ENCODE measurements at places on chromosomes 3 and 15.
A peak's percentile ranks its signal among the peaks of the same experiment; 100 is the strongest.

- H3K4me1 ChIP-seq, result no peaks in the 10 kb centered on the region
- DNase-seq, result peak; percentile 76
- no peaks in the 10 kb centered on the region for H3K27me3 ChIP-seq
- no peak overlapping the region for H3K27ac ChIP-seq
- no peak overlapping the region for H3K4me3 ChIP-seq
These were observed 1.4 kb downstream of the GJD2 start for GRCh38 chr15:34753236-34753894.

DNA sequence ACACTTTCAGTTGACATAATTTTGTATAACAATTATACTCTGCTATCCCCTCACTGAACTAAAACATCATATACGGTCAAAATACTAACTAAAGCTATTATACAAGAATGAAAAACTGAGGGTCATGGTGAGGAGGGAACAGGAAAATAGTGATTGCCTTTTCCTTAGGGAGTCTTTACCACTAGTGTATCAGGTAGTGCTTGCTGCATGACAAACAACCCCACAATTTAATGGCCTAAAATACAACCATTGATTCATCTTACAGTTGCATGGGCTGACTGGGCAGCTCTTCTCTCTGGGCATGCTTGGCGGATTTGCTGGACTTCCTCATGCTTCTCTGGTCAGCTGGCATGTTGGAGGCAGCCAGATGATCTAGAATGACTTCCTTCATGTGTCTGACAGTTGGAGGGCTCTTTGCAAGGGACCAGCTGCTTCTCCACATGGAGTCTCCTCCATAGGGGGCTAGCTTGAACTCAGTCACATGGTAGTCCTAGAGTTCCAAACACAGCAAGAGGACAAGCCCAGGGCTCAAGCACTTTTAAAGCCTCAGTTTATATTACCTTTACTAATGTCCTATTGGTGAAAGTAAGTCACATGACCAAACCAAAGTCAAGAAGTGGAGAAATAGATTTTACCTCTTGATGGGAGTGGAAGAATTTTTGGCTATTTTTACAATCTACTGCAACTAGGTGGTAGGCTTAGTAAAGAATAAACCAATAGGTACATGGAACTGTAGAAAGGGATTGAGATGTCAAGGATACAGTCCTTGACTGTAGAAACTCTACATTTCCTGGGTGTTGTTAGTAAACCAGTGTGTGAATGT lies 18.8 kb downstream of the THAP10 start:
- no peak overlapping the region for H3K4me3 ChIP-seq
- peaks cover 15% of the 10 kb centered on the region for H3K4me1 ChIP-seq
- no peak for DNase-seq
- no peaks in the 10 kb centered on the region for H3K27me3 ChIP-seq
- H3K36me3 ChIP-seq, result no peaks in the 10 kb centered on the region

DNA sequence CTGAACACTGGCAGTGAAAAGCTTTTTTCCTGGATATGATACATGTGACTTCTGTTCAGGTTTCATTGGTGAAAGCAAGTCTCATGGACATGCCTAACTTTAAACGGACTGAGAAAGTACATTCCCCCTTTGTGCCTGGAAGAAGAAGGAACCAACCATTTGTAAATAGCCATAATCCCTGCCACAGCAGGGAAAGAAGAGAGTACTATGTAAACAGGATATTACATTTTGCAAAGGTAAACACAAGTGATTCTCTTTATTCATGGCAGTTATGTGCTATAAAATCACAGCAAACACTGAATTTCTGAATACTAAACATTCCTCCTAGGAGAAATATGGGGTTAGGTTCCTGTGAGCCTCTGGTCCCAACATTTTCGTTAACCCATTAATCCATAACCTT lies 46.8 kb downstream of the PRICKLE2 start:
- H3K27ac ChIP-seq, result no peak overlapping the region
- H3K36me3 ChIP-seq, result no peaks in the 10 kb centered on the region
- no peak overlapping the region for H3K4me3 ChIP-seq
- H3K4me1 ChIP-seq, result no peaks in the 10 kb centered on the region

GRCh38 chr3:150235799-150236198 lies 172.3 kb upstream of the TSC22D2 start:
- H3K27me3 ChIP-seq, result no peaks in the 10 kb centered on the region
- no peak for DNase-seq
- H3K4me1 ChIP-seq, result peaks cover 32% of the 10 kb centered on the region
- H3K27ac ChIP-seq, result no peak overlapping the region
- no peaks in the 10 kb centered on the region for H3K36me3 ChIP-seq
- no peak overlapping the region for H3K4me3 ChIP-seq

DNA sequence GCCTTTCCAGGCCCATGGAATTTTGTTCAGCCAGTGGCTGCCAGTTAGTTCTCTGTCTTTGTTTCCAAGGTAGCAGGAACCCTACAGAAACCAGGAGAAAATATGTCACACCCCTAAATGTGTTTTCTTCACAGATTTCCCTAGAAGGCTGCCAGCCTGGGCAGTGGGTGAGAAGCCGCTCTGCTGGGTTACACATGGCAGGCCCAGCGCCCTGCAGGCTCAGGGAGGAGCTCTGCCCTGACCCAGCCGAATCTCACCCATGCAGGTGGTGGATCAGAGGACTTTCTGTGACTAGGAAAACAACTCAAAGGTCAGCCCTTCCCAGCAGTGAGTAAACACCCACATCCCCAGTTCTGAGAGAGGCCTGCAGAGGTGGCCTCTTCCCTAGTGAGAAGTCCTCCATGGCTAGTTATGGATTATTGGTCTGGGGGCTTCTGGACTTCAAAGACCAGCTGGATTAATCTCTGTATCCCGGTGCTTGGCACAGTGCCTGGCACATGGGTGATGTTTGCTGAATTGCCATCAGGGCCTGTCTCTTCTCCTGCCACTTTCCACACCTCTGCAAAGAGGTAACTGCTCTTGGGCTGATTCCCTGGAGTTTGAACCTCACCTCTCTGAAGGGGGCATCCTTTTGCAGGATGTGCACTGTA lies 34.7 kb upstream of the BDH1 start:
- no peaks in the 10 kb centered on the region for H3K27me3 ChIP-seq
- H3K27ac ChIP-seq, result no peak overlapping the region
- DNase-seq, result no peak
- no peak overlapping the region for H3K4me3 ChIP-seq
- no peaks in the 10 kb centered on the region for H3K36me3 ChIP-seq
- H3K4me1 ChIP-seq, result peaks cover 4% of the 10 kb centered on the region

- no peaks in the 10 kb centered on the region for H3K27me3 ChIP-seq
- no peaks in the 10 kb centered on the region for H3K36me3 ChIP-seq
- H3K4me1 ChIP-seq, result peaks cover 7% of the 10 kb centered on the region
These were observed 449.9 kb downstream of the FGF12 start for GRCh38 chr3:192277477-192277876.

DNA sequence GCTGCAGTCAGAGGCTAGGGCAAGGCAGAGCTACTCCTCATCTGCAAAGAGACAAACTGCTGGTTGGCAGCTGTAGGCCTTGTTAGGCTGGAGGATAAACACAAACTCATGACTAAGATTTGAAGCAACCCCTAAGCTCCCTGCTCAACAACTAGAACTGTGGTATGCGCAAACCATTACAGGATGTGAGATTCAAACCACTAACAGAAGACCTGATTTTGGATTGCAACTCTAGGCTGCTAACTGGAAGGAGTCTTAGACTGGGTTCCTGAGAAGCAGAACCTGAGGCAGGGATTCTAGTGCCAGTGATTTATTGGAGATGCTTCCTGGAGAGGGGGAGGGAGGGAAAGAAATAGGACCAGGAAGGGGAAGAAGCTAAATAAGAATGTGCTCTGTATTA lies 22.5 kb downstream of the CCR4 start:
- H3K27ac ChIP-seq, result no peak overlapping the region
- H3K4me3 ChIP-seq, result no peak overlapping the region
- H3K27me3 ChIP-seq, result no peaks in the 10 kb centered on the region
- no peaks in the 10 kb centered on the region for H3K36me3 ChIP-seq

DNA sequence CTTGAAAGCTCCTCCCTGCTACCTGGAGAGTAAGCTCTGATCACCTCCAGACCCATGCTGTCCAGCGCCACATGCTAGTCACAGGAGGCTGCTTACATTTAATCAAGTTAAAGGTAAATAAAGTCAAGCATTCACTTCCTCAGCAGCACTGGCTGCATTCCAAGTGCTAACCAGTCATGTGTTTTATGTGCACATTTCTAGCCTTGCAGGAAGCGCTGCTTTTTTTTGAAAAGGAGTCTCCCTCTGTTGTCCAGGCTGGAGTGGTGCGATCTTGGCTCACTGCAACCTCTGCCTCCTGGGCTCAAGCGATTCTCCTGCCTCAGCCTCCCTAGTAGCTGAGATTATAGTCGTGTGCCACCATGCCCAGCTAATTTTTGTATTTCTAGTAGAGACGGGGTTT lies 279.2 kb downstream of the GABRG3 start:
- H3K4me1 ChIP-seq, result no peaks in the 10 kb centered on the region
- no peak overlapping the region for H3K4me3 ChIP-seq
- H3K36me3 ChIP-seq, result no peaks in the 10 kb centered on the region
- DNase-seq, result no peak
- H3K27ac ChIP-seq, result no peak overlapping the region
- 0 out of 2 replicates have a peak, but pooled peaks cover 4% of the 10 kb centered on the region for H3K27me3 ChIP-seq

GRCh38 chr3:105700575-105700974 lies 168.2 kb downstream of the CBLB start:
- no peaks in the 10 kb centered on the region for H3K27me3 ChIP-seq
- H3K36me3 ChIP-seq, result 0 out of 2 replicates have a peak, but pooled peaks cover 4% of the 10 kb centered on the region
- H3K27ac ChIP-seq, result no peak overlapping the region
- H3K4me3 ChIP-seq, result no peak overlapping the region

DNA sequence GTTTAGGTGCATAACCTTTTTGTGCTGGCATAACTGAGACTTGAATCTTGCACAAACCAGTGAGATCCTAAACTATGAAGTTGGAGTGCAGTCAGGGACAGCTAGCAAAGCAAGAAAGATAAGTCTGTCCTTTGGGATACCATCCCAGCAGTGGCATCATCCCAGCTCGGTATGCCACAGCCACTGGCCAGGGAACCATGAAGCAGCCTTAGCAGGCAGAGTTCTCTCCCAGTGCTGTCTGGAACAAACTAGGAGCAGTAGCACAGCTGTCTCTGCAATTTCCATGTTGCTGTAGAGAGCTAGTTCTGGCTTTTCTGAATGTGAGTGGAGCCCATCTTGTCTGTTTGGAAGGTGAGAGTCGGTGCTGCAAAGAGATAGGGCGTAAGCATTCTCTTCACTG lies 130.3 kb downstream of the DTWD1 start:
- no peak for DNase-seq
- no peaks in the 10 kb centered on the region for H3K4me1 ChIP-seq
- H3K36me3 ChIP-seq, result no peaks in the 10 kb centered on the region
- no peak overlapping the region for H3K27ac ChIP-seq
- H3K27me3 ChIP-seq, result no peaks in the 10 kb centered on the region
- H3K4me3 ChIP-seq, result no peak overlapping the region

DNA sequence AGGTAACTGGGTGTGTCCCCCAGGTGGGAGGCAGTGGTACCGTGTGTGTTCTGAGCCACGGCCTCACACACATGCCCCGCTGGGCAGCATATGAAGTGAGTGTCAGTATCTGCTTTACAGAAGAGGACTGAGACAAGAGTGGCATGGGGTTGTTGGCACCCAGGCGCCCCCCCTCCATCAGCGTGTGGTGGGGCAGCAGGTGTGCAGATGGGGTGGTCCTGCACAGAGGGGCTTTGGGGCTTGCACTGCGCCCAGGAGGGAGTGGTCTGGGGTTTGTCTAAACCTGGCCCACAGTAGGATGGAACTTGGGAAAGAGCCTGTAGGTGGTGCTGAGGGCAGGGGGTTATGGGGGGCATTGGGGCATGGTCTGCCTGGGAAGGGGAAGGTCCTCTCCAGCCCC lies 176.0 kb downstream of the APBA2 start:
- no peaks in the 10 kb centered on the region for H3K36me3 ChIP-seq
- DNase-seq, result no peak
- H3K4me3 ChIP-seq, result no peak overlapping the region
- H3K4me1 ChIP-seq, result no peaks in the 10 kb centered on the region

GRCh38 chr15:89502867-89503595 lies 6.6 kb upstream of the RHCG start:
- DNase-seq, result no peak
- no peak overlapping the region for H3K27ac ChIP-seq
- H3K4me1 ChIP-seq, result no peaks in the 10 kb centered on the region
- no peaks in the 10 kb centered on the region for H3K27me3 ChIP-seq

Measured in SJCRH30 (cell line).